ENCODE measurements at places on chromosomes 5 and 9.

- no peak for DNase-seq
Measured at GRCh38 chr5:139569270-139569955, 8.3 kb downstream of the UBE2D2 start.

DNA sequence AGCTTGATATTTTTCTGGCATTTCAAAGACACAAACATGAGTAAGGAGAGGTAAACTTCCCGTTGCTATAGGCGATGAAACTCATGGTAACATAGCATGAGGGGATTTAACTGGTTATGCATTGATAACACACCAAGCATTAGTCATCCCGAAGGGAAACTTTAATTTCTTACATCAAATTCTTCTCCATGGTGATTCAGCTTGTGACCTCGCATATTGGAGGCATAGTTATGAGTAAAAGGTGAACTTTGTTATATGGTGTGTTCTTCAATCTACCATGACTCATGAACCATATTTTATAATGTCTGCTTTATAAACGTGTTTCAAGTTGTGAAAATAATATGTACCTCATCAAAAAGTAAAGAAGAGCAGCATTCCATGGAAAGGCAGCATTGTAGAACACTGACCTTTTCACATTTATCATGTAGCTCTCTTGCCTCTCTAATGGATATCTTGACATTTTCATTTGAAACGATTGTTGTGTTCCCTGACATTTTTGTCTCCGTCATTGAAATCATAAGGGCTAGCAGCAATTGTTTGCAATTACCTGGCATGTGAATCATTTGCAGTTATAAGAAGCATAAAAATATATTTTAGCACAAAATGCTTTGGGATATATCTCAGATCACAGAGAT is 491.8 kb downstream of the ANXA1 start:
- DNase-seq, result peak; percentile 37

DNA sequence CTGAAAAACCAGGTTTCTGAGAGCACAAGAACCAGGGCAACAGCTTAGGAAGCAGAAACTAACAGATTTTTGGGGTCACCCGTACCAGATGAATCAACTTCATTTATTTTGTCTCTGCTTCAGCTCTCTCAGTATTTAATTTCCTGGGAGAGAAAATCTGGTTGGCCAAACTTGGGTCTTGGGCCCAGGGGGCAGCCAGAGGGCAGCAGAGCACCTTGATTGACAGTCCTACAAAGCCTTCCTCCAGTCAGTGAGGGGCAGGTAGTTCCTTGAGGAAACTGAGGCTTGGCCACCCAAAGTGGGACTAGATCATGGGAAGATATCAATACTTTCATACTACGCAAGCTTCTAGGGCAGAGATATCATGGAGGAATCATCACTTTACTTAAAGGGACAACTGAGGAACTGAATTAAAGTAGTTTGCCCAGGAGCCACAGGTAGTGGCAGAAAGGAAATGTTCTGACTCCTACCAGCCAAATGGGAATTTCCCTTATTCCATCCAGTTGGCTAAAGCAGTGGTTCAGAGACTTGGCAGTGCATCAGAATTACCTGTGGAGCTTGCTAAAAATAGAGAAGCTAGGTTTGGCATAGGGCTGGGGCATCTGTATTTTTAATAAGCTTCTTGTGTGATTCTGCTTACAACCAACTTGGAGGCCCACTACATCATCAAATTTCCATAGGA is 21.5 kb upstream of the ARHGAP26 start:
- DNase-seq, result no peak

GRCh38 chr5:172559004-172559932 is 81.8 kb upstream of the NEURL1B start:
- peak; percentile 87 for DNase-seq

DNA sequence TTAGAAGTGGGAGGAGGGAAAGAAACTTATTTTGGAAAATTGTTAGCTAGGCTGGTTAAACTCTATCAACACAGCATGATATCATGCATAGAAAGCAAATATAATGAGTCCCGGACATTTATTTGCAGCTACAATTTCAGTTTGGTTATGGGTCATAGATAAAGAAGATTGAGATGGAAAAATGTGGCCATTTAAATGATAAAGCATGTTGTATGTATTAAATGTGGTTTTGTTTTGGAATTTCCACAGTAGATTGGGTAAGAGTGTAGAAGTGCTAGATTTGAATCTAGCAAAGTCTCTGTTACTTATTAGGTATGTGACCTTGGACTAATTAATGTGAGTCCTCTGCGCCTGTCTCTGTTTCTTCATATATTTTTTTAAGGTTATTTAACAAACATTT is 217.4 kb downstream of the KDM4C start:
- no peak for DNase-seq

DNA sequence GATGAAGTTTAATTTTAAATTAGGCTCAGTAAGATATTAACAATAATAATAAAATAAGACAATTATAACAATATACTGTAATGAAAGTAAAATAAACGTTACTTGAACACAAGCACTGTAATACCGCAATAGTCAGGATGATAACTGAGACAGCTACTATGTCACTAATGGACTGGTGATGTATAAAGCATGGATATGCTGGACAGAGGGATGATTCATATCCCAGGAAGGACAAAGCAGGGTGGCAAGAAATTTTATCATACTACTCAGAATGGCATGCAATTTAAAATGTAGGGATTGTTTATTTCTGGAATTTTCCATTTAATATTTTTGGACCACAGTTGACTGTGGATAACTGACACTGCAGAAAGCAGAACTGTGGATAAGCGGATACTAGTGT is 196.9 kb downstream of the VPS13A start:
- no peak for DNase-seq

DNA sequence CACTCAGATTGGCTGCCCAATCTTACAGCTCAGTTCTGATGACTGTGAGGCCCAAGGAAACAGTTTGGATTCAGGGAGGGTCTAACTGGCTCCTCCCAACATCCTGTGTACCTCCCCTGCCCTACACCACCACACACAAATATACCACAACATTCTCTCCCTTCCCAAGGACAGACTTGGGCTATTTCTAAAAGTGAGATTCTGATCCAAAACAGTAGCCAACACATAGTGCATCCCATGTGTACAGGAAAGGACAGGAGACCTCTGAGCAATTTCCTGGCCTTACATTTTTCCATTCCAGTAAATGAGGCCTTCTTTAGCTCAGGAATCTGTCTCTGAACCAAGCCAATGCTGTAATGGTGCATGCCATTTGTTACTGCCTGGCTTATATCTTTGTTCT is 20.8 kb downstream of the ZNF366 start:
- no peak for DNase-seq

DNA sequence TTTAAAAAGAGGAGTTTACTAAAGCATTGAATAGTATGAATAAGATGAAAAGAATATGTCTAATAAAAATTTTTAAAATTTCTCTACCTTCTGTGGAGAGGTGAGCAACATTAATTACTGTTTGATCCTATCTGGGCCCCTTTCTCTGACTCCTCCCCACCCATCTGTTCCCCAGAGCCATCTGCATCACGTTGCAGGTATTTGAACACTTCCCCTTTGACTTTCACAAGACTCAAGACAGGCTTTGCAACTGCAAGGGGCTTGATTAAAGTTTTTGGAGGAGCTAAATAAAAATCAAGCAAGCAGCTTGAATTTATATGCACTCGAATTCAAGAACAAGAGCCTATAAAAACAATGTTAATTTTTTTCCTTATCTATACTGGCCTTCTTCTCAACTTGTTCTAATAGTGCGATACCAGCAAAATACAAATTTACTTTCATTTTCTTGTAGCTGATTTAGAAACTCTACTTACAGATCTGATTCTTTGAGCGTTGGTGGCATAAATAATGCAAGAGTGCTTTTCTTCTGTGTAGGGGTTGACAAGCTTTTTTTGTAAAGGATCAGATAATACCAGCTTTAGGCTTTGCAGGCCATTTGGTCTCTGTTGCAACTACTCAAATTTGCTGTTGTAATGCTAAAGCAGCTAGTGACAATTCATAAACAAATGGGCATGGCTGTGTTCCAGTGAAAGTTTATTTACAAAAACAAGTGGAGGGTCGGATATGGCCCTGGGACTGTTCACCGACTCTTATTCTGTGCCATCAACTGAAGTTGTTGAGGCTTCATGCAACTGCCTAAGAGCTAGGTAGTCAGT is 21.2 kb downstream of the TXNDC8 start:
- DNase-seq, result no peak

- DNase-seq, result no peak
Measured at GRCh38 chr9:94642501-94642900, 3.2 kb upstream of the FBP1 start.

Measured in skeletal muscle cell (primary cell).